Activated T-cell treated with anti-CD3 and anti-CD28 coated beads, Interleukin-2, amount 50 U/mL, for 24 hours (primary cell): ENCODE measurements at places on chromosomes 6 and 20.

DNA sequence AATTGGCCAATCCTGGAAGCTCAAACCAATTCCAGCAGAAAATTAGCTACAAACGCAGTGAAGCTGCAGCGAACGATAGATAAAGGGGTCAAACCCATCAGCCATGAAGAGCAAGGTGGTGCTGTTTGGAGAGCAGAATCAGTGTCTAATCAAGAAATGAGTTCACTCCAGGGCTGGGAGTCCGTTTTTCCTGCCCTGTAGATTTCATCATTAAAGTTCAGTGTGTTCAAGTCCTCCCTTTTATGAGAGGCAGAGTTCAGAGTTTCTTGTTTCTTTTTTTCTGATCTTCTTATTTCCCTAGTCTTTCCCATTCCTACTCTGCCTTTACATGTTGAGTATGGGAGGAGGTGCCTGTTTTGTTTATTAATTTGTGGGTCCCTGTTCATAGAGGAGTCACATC is 30.4 kb downstream of the SLC17A1 start:
- no peak for DNase-seq
- H3K27me3 ChIP-seq, result peaks cover 48% of the 10 kb centered on the region
- no peaks in the 10 kb centered on the region for H3K36me3 ChIP-seq

GRCh38 chr20:61560361-61560853 is 308.3 kb downstream of the CDH4 start:
- no peaks in the 10 kb centered on the region for H3K4me1 ChIP-seq
- DNase-seq, result no peak
- no peak overlapping the region for H3K4me3 ChIP-seq
- H3K27ac ChIP-seq, result no peak overlapping the region
- H3K27me3 ChIP-seq, result no peaks in the 10 kb centered on the region

DNA sequence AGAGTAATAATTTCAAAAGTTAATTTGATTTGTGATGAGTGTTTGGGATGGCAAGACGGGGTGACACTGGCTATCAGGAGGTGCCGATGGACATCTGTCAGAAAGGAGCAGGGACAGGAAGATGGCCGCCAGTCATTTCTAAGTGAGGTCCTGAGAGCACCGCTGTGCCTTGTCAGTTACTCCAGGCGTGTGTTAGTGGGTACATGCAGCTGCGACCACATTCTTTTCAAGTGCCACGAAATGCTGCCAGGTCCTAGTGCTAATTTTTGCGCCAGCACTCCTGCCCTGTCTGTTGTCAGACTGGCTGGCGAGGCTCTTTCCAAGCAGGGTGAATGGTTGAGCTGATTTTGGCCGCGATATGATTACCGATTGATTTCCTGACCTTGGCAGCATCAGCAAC is 64.6 kb upstream of the INSM1 start:
- H3K4me1 ChIP-seq, result no peaks in the 10 kb centered on the region
- H3K4me3 ChIP-seq, result no peak overlapping the region
- no peak overlapping the region for H3K27ac ChIP-seq
- H3K36me3 ChIP-seq, result no peaks in the 10 kb centered on the region

- no peak for DNase-seq
- H3K27ac ChIP-seq, result no peak overlapping the region
- H3K4me3 ChIP-seq, result no peak overlapping the region
- peaks cover 2% of the 10 kb centered on the region for H3K36me3 ChIP-seq
Observed at GRCh38 chr6:28809947-28810658, 113.7 kb downstream of the TRIM27 start.

- no peaks in the 10 kb centered on the region for H3K4me1 ChIP-seq
- no peak for DNase-seq
- no peaks in the 10 kb centered on the region for H3K36me3 ChIP-seq
- no peak overlapping the region for H3K27ac ChIP-seq
- H3K4me3 ChIP-seq, result no peak overlapping the region
Observed at GRCh38 chr20:21118782-21119181, 7.1 kb upstream of the KIZ start.

- peaks cover 16% of the 10 kb centered on the region for H3K27me3 ChIP-seq
- no peaks in the 10 kb centered on the region for H3K4me1 ChIP-seq
- H3K36me3 ChIP-seq, result no peaks in the 10 kb centered on the region
Observed at GRCh38 chr6:6176127-6176526, 144.3 kb downstream of the F13A1 start.

DNA sequence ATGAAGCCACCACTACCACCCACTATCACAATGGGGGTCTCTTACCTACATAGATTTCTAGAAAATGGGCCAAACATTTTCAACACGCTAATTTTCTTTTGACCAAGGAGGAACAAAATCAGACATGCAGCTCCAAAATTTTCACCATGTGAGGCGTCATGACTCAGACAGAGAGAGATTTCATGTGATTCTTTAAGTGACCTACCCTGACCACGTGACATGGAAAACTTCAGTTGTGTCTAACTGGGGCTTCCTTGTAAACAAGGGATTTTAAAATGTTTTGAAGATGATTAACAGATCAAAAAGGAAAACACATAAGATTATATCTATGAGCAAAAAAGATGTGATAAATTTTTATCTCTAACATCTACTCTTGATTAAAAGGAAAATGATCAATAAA is 199.2 kb downstream of the TBXT start:
- no peak for DNase-seq
- no peaks in the 10 kb centered on the region for H3K36me3 ChIP-seq
- no peak overlapping the region for H3K27ac ChIP-seq
- H3K4me3 ChIP-seq, result no peak overlapping the region
- no peaks in the 10 kb centered on the region for H3K4me1 ChIP-seq

- peaks cover 2% of the 10 kb centered on the region for H3K4me1 ChIP-seq
- no peaks in the 10 kb centered on the region for H3K36me3 ChIP-seq
- no peak overlapping the region for H3K27ac ChIP-seq
- no peaks in the 10 kb centered on the region for H3K27me3 ChIP-seq
- DNase-seq, result no peak
- no peak overlapping the region for H3K4me3 ChIP-seq
Observed at GRCh38 chr6:14918200-14918907, 327.5 kb upstream of the JARID2 start.

- H3K36me3 ChIP-seq, result peaks cover 58% of the 10 kb centered on the region
- no peak overlapping the region for H3K4me3 ChIP-seq
- no peak overlapping the region for H3K27ac ChIP-seq
- H3K4me1 ChIP-seq, result peaks cover 9% of the 10 kb centered on the region
- H3K27me3 ChIP-seq, result no peaks in the 10 kb centered on the region
Observed at GRCh38 chr6:98880486-98880885, 46.1 kb downstream of the POU3F2 start.

- no peak overlapping the region for H3K4me3 ChIP-seq
- no peak overlapping the region for H3K27ac ChIP-seq
- no peak for DNase-seq
Observed at GRCh38 chr20:56801971-56802755, 173.1 kb downstream of the TFAP2C start.

DNA sequence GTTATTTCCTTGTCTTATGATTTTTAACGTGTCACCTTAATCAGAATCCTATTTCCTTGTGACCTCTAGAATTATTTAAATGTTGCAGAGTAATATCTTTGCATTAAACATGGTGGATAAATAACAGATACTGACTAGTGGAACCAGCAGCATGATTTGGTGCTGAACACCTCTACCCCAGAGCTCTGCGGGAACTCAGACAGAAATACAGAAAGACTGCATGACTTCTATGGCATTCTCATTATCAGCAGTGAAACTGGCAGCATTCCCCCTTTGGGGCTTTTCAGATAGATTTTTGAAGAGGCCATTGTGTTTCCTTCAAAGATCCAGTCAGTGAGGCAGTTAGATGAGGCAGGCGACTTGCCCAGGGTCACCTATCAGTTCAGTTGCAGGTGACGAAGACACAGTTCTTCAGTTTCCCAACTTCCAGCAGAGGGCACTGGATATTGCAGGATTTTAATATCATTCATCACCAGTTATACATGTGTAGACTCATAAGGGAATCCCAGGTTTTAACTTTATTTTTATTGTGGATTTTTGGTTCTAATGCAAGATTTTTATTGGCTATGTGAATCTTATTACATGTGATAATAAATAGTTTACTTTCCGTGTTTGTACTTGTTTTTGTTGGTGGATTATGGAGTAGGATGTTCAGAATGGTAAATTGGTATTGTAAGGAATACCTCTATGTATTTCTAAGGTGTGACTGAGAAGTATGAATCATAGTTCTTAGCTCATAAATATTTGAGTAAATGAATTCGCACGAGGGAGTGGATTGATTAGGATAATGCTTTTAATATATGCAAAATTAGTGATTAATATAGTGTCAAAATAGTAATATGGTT is 81.3 kb downstream of the AFDN start:
- no peak for DNase-seq
- no peaks in the 10 kb centered on the region for H3K4me1 ChIP-seq
- H3K36me3 ChIP-seq, result peaks cover 3% of the 10 kb centered on the region
- no peaks in the 10 kb centered on the region for H3K27me3 ChIP-seq
- H3K27ac ChIP-seq, result no peak overlapping the region

DNA sequence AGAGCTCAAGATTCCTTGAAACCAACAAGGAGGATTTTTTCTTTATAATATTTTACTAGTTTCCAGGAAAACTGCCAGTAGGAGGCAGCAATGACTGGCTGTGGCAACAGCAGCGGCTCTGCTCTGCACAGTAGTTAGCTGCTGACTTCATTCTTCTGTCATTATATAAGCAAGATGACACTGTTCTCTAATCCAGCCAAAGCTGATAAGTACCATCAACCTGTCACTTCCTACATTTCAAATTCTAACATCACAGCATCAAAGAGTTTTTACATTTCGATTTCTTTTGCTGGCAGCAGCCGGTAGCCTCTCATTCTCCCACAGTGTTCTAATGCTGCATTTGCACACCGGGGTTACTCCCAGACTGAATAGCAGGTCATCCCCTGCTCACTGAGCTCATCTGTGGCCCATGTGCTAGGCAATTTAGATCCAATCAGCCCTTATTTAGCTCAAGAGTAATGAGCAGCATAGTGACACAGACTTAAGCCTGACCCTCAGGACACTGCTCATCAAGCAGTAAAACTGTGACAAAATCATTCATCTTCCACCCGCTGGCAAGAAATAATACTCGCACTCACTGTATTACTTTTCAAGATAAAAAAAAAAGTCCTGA is 67.8 kb downstream of the MMS22L start:
- no peak overlapping the region for H3K4me3 ChIP-seq
- no peak for DNase-seq
- H3K4me1 ChIP-seq, result peaks cover 2% of the 10 kb centered on the region
- H3K27ac ChIP-seq, result no peak overlapping the region
- no peaks in the 10 kb centered on the region for H3K27me3 ChIP-seq
- H3K36me3 ChIP-seq, result peaks cover 45% of the 10 kb centered on the region

DNA sequence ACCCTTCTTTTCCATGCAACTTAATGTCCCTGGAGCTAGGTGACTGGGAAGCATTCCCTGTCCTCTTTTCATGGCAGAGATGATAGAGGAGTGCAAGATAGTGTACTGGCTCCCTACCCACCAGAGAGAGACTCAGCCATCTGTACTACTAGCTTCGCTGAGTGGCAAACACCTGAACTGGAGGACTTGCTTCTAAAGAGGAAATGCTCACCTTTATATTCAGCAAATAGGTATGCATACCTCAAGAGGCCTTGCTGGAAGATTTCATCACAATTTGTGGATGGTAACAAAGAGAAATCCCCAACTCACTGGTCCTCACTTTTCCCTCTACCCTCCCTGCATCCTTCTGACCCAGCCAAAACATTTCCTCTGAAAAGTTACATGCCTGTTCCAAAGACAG is 124.1 kb downstream of the FOXA2 start:
- H3K4me3 ChIP-seq, result no peak overlapping the region
- H3K36me3 ChIP-seq, result no peaks in the 10 kb centered on the region

- no peak for DNase-seq
- H3K4me1 ChIP-seq, result peaks cover 53% of the 10 kb centered on the region
- peaks cover 22% of the 10 kb centered on the region for H3K36me3 ChIP-seq
- no peak overlapping the region for H3K4me3 ChIP-seq
- H3K27me3 ChIP-seq, result no peaks in the 10 kb centered on the region
Observed at GRCh38 chr6:139367810-139368351, 6.6 kb downstream of the CITED2 start.

- peaks cover 7% of the 10 kb centered on the region for H3K4me1 ChIP-seq
- H3K4me3 ChIP-seq, result no peak overlapping the region
- H3K27me3 ChIP-seq, result peaks cover 64% of the 10 kb centered on the region
- DNase-seq, result no peak
Observed at GRCh38 chr20:64048402-64049044, 916 bp downstream of the SOX18 start.

- peaks cover 5% of the 10 kb centered on the region for H3K27me3 ChIP-seq
- H3K36me3 ChIP-seq, result no peaks in the 10 kb centered on the region
- peaks cover 7% of the 10 kb centered on the region for H3K4me1 ChIP-seq
- no peak for DNase-seq
- no peak overlapping the region for H3K27ac ChIP-seq
Observed at GRCh38 chr6:26075063-26075717, 12.0 kb upstream of the HFE start.

DNA sequence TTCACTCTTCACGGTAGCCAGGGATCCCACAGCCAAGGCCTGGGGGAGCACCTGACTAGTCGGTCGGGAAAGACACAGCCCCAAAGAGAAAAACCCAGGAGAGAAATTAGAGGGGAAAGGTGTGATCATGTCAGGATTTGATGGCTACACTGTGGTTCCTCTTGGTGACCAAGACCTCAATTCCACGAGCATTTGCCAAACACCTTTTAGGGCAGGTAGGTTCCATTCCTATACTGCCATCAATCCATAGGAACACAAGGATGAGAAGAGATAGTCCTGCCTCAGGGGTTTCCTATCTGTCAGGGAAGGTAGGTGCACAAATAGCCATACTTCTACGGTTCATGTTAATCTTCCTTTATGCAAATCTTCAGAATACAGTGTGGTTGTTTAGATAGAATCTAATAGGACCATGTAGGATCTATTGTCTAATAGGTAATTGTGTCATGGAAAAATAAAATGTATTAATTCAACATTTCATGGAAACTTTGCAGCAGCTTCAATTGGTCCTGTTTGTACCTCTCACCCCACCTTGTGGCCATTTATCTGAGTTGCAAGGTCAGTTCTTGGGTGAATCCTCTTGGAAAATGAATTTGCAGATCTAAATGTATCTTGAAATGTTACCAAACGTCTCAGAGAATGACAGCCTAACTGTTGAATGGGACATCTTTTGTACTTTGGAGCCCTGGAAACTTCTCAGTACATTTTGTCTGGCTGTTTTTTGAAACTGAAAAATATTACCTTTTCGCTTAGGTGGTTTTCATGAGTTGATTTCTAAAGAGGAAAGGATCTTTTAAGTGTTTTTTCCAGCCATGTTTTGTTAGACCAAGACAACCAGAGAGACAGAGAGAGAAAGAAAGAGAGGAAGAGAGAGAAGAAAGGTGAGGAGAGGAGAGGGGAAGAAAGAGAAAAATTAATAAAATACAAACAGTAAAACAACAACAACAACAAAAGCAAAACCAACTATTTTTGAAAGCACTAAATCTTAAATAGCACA is 33.7 kb upstream of the IYD start:
- H3K27me3 ChIP-seq, result peaks cover 14% of the 10 kb centered on the region
- H3K27ac ChIP-seq, result no peak overlapping the region
- no peak overlapping the region for H3K4me3 ChIP-seq

- H3K4me3 ChIP-seq, result no peak overlapping the region
- peak overlapping the region; percentile 62 for H3K27ac ChIP-seq
- no peak for DNase-seq
- no peaks in the 10 kb centered on the region for H3K27me3 ChIP-seq
- peaks cover 34% of the 10 kb centered on the region for H3K36me3 ChIP-seq
- peaks cover 66% of the 10 kb centered on the region for H3K4me1 ChIP-seq
Observed at GRCh38 chr20:48803176-48804053, 24.4 kb downstream of the PREX1 start.

GRCh38 chr20:5670874-5671273 is 79.3 kb upstream of the SHLD1 start:
- no peaks in the 10 kb centered on the region for H3K36me3 ChIP-seq
- DNase-seq, result no peak
- H3K4me3 ChIP-seq, result no peak overlapping the region
- peaks cover 17% of the 10 kb centered on the region for H3K4me1 ChIP-seq
- no peak overlapping the region for H3K27ac ChIP-seq
